ENCODE measurements at places on chromosomes 7 and 10.

DNA sequence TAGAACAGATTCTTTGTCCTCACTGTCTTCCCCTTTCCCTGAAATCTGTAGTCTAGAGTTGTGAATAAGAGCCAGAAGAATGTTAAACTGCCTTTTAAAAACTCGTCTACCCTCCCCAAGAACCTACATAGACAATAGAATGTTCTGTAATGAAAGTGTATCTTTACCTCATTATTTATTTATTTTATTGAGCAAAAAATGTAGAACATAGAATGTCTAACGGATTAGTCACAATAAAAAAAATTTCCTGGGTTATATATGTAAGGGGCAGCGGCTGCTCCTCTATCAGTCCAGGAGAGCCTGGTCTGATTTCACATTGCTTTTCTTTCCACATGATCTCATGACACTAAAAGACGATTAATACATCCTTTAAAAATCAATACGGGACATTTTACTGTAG, 135.7 kb downstream of the SDK1 start:
- no peak for DNase-seq

- no peak for DNase-seq
Measured at GRCh38 chr10:95663496-95663895, 7.0 kb upstream of the ALDH18A1 start.

GRCh38 chr10:63722537-63722936, 201.3 kb downstream of the REEP3 start:
- DNase-seq: no peak

DNA sequence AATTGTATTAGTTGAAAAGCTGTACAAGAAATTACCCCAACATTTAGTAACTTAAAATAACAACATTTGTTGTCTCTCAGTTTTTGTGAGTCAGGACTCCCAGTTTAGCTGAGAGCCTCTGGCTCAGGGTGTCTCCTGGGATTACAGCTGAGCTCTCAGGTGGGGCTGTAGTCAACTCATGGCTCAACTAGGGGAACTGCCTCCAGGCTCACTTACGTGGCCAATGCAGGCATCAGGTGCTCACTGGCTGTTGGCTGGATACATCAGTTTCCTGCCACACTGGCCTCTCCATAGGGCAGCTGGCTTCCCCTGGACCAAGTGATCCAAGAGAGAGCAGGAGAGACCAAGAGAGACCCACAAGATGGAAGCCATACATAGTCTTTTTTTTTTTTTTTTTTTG, 17.5 kb downstream of the CCNY start:
- no peak for DNase-seq

DNA sequence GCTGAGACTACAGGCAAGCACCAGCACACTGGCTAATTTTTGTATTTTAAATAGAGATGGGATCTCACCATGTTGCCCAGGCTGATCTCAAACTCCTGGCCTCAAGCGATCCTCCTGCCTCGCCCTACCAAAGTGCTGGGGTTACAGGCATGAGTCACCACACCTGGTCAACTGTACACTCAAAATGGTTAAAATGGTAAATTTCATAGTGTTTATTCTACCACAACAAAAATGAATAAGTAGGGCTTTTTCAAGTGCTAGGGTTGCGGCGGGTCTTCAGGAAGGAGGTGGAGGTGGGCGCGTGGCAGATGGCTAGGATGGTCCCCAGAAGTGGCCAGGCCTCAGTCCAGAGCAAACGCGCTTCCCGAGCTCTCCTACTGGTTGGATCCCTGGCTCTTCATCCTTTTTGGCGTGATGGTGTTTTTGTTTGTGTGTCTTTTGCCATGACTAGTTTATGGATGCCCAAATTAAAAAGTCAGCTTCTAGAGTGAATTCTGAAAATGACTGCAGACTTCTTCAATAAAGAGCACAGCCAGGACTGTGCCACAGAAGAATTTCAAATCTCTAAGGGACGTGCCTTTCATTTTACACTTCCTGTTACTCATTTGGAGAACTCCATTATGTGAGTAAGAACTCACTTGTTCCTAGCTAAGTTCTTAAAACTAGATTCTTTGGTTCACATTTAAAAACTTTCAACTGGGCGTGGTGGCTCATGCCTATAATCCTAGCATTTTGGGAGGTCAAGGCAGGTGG, 73.9 kb downstream of the TMEM130 start:
- no peak for DNase-seq

GRCh38 chr7:42372479-42372878, 135.5 kb upstream of the GLI3 start:
- DNase-seq: no peak

DNA sequence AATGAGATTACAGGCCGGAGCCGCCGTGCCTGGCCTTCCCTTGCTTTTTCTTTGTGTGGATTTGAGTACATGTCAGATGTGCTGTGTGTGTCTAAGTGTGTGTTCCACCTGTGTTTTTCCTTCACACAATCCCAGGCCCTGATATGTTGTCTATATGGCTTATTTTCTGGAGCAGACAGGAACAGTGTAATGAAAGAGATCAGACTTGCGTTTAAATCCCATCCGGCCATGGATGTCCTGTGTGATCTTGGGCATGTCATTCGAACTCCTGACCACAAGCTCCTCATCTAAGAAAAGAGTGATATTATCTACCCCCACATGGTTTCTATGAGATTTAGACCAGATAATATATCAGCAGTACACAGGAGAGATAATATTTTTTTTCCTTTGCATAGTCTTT, 37.2 kb downstream of the APBB1IP start:
- DNase-seq: no peak

DNA sequence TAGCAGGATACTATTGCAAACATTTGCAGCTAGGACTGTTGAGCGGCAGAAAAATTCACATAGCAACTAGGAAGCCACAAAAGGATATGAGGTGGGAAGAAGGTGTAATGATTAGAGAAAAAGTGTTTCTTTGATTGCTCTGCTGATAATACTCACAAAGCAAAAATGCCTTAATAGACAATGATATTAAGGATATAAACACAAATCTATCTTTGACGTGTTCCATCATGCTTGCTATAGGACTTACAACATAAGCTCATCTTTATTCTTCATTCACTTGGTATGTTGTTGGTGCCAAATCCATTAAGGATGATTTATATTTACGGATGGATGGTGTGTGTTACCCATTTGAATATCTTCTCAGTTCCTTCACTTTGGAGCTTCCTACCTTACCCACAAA, 309.3 kb downstream of the GPR37 start:
- no peak for DNase-seq

DNA sequence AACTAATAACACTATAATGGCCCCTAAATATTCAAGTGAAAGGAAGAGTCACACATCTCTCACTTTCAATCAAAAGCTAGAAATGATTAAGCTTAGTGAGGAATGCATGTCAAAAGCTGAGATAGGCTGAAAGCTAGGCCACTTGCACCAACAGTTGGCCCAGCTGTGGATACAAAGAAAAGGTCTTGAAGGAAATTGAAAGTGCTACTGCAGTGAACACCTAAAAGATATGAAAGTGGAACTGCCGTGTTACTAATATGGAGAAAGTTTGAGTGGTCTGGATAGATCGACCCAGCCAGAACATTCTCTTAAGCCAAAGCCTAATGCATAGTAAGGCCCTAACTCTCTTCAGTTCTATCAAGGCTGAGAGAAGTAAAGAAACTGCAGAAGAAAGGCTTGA, 12.1 kb upstream of the SNX13 start:
- no peak for DNase-seq

DNA sequence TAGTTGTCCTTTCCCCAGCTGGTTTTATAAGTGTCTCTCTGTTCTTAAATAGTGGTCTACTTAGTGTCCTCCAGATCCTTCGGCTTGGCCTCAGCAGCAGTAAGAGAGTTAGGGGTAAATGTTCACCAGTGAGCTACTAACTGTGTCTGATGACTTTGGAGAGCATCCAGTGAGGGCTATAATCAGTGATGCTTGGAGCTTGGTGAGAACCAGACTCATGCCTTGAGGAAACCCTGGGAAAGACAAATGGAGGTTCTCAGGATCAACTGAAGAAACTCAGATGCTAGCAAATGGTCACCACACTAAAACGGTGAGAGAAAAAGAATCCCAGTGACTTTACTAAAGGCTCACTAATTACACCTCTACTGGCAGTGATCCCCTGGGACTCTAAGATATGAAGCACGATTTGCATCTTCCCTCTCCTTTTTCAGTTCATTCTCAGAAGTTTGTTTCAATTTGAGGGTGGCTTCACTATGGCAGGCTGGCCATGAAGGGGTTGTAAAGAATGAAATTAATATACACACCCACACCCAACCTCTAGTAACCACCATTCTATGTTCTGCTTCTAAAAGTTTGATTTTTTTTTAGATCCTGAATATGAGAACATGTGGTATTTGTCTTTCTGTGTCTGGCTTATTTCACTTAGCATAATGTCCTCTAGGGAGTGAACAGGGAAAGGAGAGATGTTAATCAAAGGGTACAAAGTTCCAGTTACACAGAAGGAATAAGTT, 177.9 kb downstream of the PDE1C start:
- no peak for DNase-seq

Data from stimulated activated CD8-positive, alpha-beta memory T cell treated with anti-CD3 and anti-CD28 coated beads, Interleukin-7, amount 100 ng/mL, for 48 hours (primary cell).